ENCODE measurements at places on chromosomes 12 and 14.

- no peak for DNase-seq
These were observed 1312.9 kb upstream of the FLRT2 start for GRCh38 chr14:84217066-84217465.

DNA sequence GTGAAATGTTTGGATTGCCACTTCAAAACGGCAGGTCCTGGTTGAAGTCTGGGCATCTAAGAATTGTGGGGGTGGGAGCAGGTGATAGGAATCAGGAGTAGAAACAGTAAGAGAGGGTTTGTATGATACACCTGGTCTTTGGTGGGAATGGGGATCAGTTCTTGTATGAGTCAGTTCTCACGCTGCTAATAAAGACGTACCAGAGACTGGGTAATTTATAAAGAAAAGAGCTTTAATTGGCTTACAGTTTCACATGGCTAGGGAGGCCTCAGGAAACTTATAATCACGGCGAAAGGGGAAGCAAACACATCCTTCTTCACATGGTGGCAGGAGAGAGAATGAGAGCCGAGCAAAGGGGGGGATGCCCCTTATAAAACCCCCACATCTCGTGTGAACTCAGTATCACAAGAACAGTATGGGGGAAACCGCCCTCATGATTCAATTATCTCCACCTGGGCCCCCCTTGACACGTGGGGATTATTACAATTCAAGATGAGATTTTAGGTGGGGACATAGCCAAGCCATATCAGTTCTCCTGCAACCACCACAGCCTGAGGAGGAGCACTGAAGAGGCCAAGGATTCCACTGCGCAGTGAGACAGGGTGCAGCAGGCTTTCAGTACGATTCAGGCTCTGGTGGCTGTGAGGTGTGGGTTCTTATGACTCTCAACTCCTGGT, 52.1 kb downstream of the DRAM1 start:
- no peak for DNase-seq

DNA sequence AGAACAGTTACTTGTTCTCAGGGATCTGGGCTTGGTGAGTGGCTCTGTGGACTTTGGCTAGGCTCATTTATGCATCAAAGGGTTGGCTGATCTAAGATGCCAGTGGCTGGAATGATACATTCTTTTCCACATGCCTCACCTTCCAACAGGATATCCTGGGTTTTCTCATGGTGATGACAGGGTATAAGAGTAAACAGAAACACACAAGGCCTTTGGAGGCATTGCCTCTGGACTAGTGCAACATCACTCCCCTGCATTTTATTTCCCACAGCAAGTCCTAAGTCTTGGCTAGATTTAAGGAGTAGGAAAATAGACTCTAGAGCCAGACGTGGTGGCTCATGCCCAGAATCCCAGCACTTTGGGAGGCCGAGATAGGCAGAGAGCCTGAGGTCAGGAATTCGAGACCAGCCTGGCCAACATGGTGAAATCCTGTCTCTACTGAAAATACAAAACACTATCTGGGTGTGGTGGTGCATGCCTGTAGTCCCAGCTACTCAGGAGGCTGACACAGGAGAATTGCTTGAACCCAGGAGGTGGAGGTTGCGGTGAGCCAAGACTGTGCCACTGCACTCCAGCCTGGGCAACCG, 47.9 kb downstream of the RPH3A start:
- peak; percentile 36 for DNase-seq

- DNase-seq: peak; percentile 32
These were observed 181.3 kb downstream of the CCDC59 start for GRCh38 chr12:82176761-82177490.

GRCh38 chr14:42299692-42300091, 693.0 kb downstream of the LRFN5 start:
- DNase-seq: no peak

DNA sequence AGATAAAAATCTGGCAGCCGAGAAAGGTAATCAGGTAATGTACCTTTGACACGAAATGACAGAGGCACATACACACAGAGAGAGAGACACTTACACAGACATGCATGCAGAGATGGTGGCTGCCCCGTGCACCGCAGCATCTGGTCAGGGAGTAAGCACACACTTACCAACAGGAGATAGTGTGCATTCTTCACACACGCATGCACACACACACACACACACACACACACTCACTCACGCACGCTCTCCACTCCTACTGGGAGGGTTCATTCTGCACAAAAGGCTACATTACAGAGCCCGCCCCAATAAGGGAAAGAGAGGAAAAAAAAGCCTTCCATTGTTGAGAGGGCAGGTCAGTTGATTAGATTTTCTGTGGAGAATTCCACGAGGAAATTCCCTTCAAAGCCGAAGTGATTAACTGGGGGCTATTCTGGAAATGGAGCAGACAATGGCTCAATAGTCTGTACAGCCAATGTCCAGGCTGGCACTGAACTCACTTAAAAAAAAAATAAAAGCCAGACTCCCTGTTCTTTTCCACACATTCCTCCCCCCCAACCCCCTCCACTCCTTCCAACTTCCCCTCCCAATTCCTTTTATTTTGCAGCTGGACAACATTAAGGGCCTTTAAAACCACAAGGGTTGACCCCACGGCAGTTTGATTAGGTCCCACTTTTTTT, 1.4 kb upstream of the SOX5 start:
- DNase-seq: no peak

- DNase-seq: no peak
These were observed 46.2 kb downstream of the ERH start for GRCh38 chr14:69351911-69352310.

GRCh38 chr12:75812271-75813018, 219.1 kb downstream of the PHLDA1 start:
- peak; percentile 70 for DNase-seq

- DNase-seq: no peak
These were observed 282.9 kb downstream of the RMST start for GRCh38 chr12:97745406-97746101.

GRCh38 chr12:55633151-55633550, 3.5 kb upstream of the OR10P1 start:
- no peak for DNase-seq

- no peak for DNase-seq
These were observed 102.5 kb upstream of the MDM1 start for GRCh38 chr12:68434391-68435298.

DNA sequence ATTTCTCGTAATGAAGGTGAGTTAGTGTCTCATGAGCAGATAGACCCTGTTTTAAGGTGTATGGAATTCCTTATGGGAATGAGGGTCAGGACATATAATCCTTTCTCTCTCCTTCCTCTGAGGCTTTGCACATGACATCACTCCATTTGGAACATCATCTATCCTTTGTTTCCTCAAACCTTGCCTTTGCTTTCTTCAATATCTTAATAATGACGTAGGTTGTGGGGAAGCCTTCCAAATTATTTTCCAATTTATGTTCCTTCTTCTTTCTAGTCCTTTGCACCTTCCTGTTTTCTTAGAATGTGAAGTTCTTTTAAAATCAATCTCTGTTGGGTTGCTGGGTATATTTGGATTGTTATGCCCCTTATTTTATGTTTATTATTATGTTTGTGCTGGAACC, 502.9 kb upstream of the STXBP6 start:
- no peak for DNase-seq
